ENCODE measurements at places on chromosomes 6 and 20.
A peak's percentile ranks its signal among the peaks of the same experiment; 100 is the strongest.

DNA sequence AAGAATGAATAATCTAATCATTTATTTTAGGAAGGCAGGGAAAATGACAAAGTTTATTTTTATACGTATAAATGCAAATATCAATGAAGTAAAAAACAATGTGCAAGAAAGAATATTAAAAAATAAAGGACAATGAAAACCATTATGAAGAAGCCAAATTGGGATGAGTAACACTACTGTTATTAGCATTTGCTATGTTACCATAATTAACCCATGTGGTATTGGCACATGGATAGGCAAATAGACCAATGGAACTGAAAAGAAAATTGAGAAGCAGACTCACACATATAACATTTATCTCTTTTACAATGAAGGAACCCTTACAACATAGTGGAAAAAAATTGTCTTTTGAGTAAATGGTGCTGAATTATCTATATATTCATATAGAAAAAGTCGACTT is 214.6 kb downstream of the CLVS2 start:
- DNase-seq, result no peak

DNA sequence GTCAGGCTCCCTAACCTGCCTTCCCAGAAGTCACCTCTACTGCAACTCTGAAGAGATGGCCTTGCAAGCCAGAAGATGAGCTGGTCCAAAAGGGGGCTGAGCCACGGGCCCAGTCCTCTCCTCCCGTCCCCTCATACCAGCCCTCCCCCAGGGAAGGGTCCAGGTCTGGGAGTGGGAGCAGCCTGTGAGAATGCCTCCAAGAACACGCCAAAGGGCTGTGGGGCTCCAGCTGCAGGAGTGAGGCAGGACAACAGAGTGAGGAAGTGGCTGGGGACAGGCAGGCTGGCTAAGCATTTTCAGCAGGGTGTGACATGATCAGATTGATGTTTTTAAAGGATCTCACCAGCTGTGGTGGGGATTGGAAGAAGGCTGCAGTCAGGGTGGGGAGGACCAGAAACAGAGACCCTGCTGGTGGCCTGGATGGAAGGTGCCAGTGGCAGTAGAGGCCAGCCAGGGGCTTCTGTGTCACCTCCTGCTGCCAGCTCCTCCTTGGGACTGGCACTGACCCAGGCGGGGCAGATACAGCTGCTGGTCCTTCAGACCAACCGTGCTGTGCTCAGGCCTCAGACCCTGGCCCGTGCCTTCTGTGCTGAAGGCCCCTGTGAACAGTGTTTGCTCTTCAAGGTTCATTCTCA is 257.6 kb downstream of the NRN1 start:
- DNase-seq, result no peak

GRCh38 chr6:34359418-34360158 is 32.9 kb downstream of the NUDT3 start:
- no peak for DNase-seq

DNA sequence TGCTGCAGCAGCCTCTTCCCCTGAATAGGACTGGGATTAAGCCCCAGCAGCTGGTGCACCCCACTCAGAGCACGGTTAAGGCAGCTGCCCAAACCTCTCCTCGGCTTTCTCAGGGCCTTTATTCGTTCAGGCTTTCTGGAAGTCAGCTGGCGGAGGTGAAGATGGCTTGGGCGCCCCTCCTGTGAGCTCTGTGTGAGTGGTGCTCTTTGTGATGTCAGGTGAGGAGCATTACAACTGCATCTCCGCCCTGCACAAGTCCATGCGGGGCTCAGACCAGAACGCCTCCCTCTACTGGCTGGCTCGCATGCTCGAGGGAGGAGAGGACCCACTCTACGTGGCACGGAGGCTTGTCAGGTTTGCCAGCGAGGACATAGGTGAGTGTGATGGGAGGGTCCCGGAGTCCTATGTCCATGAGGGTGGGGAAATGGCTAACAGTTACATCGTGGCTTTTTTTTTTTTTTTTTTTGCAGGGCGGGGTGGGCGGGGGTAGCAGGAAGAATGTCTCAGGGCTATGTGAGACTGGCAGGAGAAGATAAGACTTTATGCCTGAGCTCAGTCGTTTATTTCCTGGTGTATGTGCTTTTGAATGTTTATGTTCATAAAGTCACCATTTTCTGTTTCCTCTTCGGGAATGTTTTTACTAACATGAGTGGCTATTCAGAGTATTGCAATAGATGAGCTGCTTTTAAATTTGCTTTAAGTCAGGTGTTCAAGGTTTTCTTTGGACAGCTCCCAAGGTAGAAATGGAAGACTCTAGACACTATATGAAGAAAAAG is 18.2 kb downstream of the WRNIP1 start:
- DNase-seq, result no peak

DNA sequence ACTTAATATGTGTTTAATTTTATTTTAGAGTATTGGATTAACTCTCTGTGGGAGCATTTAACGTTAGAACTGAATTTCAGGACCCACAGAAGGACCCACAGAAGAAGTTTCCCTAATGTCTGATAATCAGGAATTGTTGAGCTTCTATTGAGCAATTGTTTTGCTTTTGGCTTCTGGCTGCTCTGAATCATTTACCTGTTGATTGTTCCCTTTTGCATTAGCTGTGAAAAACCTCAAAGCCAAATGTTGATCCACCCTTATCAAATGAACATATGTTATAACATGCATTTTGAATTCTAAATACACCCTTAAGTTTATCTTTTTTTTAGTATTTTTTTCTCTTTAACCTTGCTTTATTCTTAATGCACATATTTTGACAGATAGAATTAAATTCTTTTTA is 393.5 kb downstream of the LAMA2 start:
- no peak for DNase-seq

DNA sequence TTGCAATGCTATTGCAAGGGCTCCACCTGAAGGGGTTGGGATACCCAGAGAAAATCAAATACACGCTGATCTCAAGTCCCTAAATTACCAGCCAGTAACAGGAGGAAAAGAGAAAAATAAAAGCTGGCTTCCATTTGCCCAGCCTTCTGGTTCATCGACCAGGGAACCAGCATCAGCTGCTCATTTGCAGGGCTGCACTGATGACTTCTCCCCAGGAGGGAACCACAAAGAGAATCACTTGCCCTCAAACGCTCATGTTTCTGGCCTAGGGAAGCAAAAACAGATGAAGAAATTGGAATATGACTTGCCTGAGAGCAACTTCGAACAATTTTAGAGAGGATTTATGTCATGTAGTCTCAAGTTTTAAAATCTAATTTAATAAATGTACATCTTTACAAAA is 119.7 kb downstream of the SH3BGRL2 start:
- no peak for DNase-seq

DNA sequence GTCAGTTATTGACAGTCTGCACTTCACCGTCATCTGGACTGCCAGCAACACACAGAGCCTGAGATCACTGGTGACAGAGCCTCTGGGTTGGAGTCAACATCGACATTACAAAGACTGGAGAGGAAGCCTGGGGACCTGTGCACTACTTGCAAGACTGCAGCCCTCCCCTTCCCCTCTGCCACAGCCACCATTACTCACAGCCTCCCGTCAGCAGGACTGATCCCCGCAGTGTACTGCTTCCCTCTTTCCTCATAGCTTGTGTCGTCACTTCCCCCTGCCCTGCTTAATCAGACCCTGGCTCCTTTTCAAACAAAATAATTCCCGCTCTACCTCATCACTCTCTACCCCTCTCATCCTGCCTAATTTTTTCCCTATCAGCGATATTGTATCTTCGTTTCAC is 235.5 kb upstream of the KCNQ5 start:
- no peak for DNase-seq

DNA sequence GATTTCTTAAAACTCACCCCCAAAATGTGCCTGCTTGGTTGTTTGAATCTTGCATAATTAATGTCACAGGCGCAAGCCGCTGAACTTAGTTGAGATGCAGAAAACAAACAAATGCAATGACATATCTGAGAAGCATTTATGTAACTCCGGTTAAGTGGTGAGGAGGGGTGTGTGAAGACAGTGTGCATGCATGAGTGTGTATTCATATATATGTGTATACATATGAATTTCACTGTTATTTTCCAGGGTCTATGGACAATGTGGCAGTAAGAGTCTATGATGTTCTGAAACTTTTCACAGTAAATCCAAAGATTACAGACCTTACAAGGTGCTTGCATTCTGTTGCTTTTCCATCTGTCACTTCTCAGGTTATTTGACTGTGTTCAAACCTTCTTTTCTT is 103.0 kb downstream of the ZNF217 start:
- no peak for DNase-seq

DNA sequence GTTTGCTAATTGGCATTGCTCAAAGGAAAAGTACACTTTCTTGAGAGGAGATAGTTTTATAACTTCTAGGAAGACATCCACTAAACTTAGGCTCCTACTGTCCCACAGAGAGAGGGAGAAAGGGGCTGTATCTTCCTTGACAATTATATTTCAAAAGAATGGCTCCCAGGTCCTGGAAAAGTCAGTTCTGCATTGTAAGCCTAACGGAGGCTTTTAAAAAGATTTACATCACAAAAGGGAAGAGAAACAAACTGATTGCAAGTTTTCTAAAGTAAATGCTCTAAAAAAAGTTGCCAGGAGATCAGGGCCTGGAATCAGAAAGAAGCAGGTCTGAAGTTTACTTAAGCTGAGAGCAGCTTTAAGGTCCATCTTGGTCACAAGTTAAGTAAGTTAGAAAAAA is 839.5 kb downstream of the FRK start:
- no peak for DNase-seq

GRCh38 chr6:34877259-34877658 is 10.6 kb downstream of the TAF11 start:
- DNase-seq, result no peak

DNA sequence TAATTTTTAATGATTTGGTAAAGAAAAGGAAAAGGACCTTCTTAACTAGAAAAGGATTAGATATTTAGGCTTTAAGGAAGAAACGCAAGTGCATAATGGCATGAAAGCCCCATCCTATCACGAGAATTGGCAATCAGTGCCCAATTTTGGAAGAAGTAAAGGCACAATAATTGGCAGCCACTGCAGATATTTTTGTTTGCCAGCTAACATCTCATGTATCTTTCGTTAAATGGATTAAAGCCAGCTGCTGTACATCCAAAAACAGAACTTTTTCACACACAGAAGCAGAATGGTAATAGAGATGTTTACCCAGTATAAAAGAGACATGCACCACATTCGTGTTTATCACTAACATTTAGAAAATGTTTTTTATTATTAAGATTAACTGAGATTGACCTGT is 180.3 kb downstream of the C6orf118 start:
- DNase-seq, result no peak

- peak; percentile 17 for DNase-seq
Observed at GRCh38 chr20:3563548-3564177, 92.8 kb downstream of the ATRN start.

DNA sequence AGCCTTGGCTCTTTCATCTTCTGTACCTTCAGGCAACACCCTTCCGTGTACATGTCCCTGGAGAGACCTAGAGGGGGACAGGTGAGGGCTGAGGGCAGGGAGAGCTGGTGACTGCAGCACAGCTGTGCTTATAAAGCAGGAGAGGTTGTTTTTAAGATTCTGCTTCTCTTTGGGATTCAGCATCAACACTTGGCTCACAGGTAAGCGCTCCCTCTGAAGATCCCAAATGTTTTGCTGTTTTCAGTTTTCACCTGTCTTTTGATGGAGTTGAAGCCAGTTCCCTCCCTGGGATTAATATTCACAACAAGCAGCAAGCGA is 19.4 kb upstream of the TRAF3IP2 start:
- DNase-seq, result no peak

GRCh38 chr20:59765599-59766177 is 161.3 kb downstream of the PHACTR3 start:
- DNase-seq, result no peak

GRCh38 chr6:170295510-170296422 is 4.9 kb upstream of the DLL1 start:
- no peak for DNase-seq

GRCh38 chr6:112626468-112627082 is 279.4 kb downstream of the RFPL4B start:
- DNase-seq, result no peak

GRCh38 chr6:4017058-4017739 is 61.7 kb downstream of the FAM217A start:
- no peak for DNase-seq

- DNase-seq, result no peak
Observed at GRCh38 chr20:12984069-12984765, 24.6 kb upstream of the SPTLC3 start.

- DNase-seq, result no peak
Observed at GRCh38 chr6:138052783-138053182, 54.4 kb downstream of the PERP start.
